ENCODE measurements at places on chromosomes 12 and 14.

DNA sequence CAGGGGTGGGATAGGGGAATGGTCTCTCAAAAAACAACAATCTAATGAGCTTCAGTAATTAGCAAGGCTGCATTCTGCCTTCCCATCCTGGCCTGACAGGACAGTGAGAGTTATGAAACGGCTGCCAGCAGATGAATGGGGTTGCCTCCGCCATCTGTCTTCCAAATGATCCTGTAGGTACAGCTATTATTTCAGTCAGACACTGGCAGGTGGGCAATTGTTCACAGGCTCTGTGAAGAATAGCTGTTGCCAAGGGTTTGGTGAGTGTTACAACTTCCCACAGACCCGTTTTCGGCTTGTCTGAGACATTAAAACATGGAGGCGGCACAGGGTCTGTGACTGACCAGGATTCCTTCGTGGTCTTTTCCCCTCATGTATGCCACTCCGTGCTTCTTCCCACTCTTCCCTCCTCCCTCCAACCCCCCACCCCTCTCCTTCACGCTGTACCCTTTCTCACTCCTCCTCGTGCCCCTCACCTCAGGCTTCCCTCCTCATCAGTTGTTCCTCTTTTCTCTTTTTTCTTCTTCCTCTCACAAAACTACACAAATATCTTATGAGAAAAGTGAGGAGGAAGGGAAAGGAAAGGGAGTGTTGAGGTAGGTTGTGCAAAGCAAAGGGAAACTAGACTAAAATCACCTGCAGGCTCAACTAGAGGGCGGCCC is 160.8 kb upstream of the GZMB start:
- no peak for DNase-seq

DNA sequence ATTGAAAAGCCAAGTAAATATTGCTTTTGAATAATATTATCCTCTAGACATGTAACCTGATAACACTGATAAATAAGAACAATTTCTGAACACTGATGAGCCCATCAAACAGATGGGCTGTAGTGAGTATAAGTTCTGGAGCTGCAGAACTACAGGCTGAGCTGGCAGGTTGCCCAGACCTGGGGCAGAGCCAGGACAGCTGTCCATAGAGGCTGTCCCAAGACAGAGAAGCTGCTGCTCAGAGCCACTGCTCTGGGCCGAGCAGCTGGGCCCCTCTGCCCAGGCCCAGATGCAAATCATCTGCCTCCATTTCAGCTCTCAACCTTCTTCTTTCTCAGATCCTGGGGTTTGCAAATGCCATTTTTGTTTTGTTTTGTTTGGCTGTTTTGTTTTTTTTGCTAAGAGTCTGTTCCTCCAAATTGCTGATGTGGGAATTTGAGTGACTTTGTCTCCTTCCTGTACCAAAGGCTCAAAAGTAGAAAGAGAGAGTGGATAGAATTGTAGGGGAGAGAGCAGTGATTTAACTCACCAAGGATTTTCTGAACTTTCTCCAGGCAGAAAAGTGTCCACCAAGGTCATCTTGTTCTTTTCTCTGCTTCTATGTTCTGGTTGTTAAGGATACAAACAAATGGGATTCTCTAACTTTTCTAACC is 4.0 kb upstream of the TESPA1 start:
- DNase-seq, result peak; percentile 32

DNA sequence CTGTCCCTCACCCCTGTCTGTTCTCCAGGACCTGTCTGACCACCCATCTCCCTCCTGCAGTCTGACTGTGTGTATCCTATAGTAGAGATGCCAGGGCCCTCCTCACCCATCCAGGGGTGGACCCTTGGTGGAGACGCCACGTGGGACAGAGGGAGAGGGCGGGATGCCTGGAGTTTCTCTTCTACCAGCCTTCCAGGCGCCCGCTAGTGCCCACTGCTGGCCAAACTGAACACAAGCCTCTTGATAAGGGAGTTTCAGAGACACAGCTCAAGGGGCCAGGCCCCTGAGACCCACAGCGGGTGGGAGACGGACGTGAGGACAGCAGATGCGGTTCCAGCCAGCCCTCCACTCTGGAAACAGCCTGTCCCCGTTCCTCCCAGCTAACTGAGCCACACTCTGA is 147.3 kb downstream of the RBM19 start:
- DNase-seq, result no peak

DNA sequence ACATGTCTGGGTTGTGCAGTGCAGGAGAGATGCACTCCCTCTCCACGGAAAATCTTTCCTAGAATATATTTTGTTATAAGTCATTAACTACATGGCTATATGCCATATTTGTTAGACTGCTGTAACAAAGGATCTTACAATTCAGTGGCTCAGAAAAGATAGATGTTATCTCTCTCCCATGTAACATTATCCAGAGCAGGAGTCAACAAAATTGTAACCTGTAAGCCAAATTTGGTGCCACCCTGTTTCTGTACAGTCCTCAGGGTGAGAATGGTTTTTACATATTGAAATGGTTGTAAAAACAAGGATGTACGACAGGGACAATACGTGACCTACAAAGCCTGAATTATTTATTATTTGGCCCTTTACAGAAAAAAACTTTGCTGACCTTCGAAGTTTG is 155.5 kb downstream of the KIF21A start:
- DNase-seq, result no peak

- DNase-seq, result no peak
These were observed 152.3 kb upstream of the C14orf180 start for GRCh38 chr14:104427131-104427851.

DNA sequence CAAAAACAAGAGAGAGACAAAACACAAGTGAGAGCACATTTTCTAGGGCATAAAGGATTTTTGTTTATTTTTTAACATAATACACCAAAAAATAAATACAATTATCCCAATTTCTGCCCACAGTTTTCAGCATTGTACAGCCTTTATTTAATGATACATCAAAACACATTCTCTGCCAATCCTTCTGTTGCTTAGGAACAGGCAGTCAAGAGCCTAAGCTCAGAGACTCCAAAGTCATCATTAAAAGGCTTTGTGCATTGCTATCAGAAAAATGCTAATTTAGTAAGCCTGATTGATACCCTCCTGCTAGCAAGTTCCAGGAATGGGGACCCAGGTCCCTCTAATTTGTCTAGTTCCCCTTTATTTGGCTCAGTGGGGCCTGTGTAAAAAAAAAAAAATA is 536.5 kb downstream of the RPS29 start:
- no peak for DNase-seq

GRCh38 chr14:75010472-75011093 is 7.9 kb downstream of the EIF2B2 start:
- no peak for DNase-seq

- DNase-seq, result no peak
These were observed 27.7 kb upstream of the TMED10 start for GRCh38 chr14:75204116-75204515.

DNA sequence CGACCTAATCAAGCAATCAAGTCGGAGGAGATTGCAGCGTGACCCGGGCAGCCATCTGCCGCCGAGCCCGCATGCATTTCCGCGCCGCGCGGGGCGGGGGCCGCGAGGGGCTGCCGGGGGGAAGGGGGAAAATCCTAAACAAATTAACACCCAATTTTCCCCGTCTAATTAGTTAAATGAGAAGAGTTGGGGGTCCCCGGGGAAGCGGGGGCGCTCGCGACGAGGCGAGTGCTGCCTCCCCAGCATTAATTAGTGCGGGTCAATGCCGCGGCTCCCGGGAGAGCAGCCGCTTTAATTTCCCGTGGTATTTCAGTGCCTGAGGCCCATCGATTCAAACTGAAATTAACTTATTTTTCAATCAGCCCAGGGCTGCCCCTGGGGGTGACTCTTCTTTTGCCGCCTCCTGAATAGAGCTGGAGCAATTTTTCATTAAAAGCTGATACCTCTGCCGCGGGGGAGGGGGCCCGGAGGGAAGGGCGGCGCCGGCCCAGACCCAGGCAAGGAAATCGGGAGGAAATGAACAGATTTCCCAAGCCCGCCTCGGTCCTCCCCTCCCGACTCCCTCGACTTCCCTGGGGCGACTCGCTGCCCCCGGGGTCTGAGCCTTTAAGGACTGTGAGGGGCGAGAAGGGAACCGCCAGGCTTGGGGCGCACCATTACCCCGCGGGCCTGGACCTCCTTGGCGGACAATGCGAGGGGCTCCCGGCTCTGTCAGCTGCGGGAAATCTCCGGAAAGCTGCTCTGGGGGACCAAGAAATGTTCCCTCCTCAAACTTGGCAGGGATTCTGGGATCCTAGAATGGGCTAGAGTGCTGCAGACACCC is 18.9 kb downstream of the VSX2 start:
- no peak for DNase-seq

DNA sequence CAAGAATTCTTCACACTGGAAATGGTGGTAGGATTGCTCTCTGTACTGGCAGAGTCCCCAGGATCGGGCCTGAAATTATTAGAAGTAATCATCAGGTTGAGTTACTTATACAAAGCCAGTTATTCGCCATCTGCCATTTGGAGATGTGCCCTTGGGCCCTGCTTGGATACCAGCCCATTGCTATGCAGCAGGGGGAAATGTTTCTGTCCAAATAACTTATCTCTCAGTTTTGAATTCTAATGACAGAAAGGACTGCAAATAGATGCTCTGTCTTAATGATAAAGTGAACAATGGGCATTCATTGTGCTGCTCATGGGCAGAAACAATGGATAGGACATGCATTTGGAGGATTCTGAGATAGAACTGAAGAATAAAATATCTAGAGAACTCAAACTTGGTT is 139.1 kb upstream of the PELI2 start:
- DNase-seq, result no peak

DNA sequence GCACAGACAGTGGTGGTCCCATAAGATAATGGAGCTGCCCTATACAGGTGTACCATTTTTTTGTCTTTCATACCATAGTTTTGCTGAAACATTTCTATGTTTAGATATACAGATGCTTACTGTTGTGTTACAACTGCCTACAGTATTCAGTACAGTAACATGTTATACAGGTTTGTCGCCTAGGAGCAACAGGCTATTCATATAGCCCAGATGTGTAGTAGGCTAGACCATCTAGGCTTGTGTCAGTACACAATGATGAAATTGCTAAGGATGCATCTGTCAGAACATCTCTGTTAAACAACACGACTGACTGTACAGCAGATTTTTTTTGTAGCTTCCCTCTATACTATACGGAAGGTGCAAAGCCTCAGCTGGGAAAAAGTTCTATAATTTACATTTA is 30.5 kb downstream of the RAD9B start:
- DNase-seq, result no peak

- DNase-seq, result no peak
These were observed 12.5 kb upstream of the AVPR1A start for GRCh38 chr12:63163541-63163940.

GRCh38 chr12:120984351-120984898 is 6.1 kb downstream of the HNF1A start:
- no peak for DNase-seq

DNA sequence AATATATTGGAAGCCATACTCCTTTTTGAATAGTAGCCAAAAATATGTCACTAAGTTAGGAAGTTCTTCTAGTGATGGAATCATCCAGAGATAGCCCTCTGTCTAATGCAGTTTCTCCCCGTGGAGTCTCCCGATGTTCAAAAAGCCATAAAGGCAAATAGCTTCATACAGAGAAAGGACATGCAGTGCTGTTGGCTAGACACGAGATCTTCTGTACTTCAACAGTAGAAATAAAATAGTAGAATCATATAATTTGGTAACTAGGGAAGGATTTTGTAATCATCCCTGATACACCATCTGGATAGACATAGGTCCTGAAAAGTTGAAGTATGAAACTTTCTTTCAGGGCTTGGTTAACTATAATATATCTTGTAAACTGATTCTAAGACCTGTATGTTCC is 27.6 kb downstream of the LRFN5 start:
- no peak for DNase-seq

DNA sequence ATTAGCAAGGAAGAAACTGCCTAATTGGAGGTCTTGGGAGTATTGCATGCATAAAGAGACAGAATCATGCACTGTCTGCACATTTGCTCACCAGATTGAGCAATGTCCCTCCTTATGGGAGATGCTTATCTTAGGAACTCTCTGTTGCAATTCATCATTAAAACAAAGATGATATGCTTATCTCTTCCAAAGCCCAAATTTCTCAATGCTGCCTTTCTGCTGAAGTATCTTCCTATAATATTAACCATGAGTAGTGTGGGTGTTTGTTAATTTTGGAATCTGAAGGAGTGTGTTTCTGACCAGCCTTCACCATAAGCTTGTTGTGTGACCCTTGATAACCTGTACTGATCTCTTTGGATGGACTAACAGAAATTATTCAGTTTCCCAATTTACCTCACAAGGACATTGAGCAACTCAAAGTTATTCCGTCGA is 1257.6 kb upstream of the FLRT2 start:
- no peak for DNase-seq

DNA sequence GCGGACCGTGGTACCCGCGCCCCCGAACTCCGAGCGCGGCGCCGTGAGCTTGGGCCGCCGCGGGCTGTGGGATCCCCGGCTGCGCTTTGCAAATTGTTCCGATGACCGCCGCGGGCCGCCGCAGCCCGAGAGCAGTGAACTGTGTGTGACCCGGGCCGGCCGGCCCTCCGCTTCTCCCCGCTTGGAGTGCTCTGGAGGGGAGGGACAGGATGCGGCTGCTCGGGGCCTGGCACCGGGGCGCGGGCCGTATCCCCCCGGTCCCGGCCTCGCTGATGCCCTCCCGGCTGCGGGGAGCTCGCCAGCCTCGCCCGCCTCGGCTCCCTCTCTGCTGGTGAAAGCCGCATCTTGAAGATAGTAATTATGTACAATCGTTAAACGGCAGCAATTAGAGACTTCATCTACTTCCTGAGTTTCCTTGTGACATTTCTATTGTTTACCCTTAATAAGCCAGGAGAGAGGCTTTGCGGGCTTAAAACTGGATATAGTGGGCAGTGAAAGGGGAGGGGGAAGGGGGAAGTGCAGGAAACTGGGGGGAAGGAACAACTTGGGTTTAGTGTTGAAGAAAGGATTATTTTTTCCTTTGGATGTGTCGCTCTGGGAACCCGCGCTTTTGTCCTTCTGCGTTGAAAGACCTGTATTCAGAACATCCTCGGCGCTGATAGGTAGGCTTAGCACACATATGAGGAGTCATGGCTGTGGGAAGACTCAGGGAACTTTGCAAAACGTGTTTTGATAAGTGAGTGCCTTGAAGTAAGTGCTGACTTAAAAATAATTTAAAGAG is 1.2 kb downstream of the PELI2 start:
- peak; percentile 33 for DNase-seq

GRCh38 chr12:47098099-47098498 is 18.3 kb upstream of the AMIGO2 start:
- no peak for DNase-seq

Data from HCEC 1CT (cell line).